ENCODE measurements at places on chromosomes 6 and 20. TPM values are rescaled to one million over a fixed set of nuclear protein-coding genes. Genes with fewer than 3 reads are reported as not detected.

STX16 gene
- total RNA-seq, result 44.5 TPM

MDFI gene
- 346 TPM for total RNA-seq

CCDC170 gene
- total RNA-seq, result 0.17 TPM

TMEM200A gene
- 2.0 TPM for total RNA-seq

DEFB128 gene
- not detected for total RNA-seq

NOL7 gene
- 102 TPM for total RNA-seq

TUBB2B gene
- 158 TPM for total RNA-seq

BPIFA1 gene
- total RNA-seq, result not detected

CDH26 gene
- total RNA-seq, result 0.58 TPM

RBPJL gene
- total RNA-seq, result not detected

TCF15 gene
- 0.24 TPM for total RNA-seq

Data from A673 (cell line).